ENCODE measurements at places on chromosomes 6 and 20.

DNA sequence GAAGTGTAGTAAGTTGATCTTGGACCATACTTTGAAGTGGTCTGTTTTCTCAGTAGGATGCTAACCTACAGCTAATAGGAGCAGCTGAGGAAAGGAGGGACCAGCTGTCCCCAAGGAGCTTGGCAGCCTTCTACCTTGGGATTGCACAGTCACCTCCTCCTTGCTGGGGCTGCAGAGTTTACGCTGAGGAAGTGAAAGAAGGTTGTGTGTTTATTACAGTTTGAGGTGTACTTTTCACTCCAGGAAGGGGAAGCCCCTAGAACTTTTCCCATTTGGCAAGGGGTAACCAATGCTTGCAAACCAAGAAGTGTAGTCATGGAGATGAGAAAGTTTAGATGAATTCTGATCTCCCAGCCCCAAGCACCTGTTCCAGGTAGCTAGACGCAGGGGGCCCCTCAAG, 58.8 kb downstream of the BMP6 start:
- DNase-seq, result no peak

GRCh38 chr6:147689398-147689797, 180.9 kb downstream of the SAMD5 start:
- no peak for DNase-seq

- DNase-seq, result no peak
Measured at GRCh38 chr6:129903082-129903481, 42.0 kb upstream of the TMEM244 start.

GRCh38 chr20:58330249-58330648, 20.7 kb downstream of the RAB22A start:
- no peak for DNase-seq

DNA sequence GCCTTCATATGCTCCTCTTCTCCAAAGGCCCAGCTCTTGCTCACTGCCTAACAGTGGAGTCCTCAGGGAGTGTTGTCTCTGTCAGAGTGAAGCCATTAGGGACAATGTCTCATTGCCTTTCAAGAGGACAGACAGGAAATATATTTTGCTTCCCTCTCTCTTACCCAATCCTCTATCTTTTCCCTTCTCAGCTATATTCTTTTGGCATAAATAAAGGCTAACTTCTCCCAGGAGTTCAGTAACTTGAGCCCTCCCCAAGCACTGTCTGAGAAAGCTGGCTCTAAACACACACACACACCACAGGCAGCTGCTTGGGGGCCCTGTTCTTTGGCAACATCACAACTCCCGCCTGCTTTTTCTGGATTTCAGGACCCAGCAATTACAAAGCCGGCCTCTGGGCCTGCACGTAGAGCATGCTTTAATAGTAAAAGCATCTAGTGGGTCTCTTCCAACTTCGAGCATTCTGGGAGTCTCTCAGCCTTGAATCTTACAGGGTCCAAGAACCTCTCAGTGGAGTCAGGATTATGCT, 34.7 kb upstream of the LAMA4 start:
- DNase-seq, result peak; percentile 77

DNA sequence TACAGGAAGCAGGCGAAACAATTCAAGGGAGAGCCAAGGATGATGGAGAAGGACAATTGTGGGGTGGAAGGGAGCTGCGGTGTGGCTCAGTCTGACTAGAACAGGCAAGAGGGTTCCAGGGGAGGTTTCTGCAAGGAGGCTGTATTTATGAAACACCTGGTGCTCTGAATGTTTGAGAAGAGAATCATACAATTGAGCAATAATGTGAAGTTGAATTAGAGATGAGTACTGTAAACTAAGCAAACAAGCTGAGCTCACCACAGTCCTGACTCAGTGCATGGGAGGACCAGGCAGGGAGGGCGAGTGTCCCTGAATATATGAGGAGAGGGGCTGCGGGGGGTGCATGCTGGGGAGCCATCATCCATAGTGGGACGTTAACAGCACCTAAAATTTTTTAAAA, 279.7 kb downstream of the KIF16B start:
- no peak for DNase-seq

DNA sequence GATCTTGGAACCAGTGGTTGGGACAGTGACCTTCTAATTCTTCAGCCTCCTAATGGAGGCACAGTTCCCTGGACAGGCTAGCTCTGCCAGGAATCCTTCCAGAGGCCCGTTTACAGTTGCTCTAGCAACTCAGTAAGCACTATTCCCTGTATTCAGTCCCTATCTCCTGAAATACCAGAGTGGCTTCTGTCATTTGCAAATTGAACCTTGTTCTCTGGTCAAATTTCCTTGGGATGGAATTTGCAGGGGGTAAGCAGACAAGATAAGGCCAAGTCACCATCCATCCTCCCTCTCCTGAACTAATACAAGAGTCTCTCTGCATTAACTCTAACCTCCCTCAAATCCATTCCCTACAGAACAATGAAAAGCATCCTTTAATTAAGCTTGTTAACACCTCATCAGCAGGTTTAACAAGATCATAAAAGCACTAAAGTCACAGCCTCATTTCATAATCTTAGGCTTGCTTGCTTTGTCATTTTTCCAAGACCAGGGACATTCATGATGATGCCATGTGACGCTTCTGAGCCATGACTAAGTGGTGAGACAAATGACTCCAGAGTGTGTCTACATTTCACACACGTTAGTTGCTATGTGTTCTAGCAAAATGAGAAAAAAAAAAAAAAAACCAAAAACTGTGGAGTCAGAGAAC, 37.1 kb downstream of the SLC22A23 start:
- no peak for DNase-seq
